Left kidney (tissue), 8 donors: ENCODE measurements at places on chromosomes 4 and X. TPM values are rescaled to one million over a fixed set of nuclear protein-coding genes. Genes with fewer than 3 reads are reported as not detected.

Gene HMGN5
- 52.8 TPM for polyA plus RNA-seq

Gene BMPR1B
- 22.7 TPM for polyA plus RNA-seq

Gene NHSL2
- 11.6 TPM for polyA plus RNA-seq

Gene SSX4B
- polyA plus RNA-seq = not detected

DNA sequence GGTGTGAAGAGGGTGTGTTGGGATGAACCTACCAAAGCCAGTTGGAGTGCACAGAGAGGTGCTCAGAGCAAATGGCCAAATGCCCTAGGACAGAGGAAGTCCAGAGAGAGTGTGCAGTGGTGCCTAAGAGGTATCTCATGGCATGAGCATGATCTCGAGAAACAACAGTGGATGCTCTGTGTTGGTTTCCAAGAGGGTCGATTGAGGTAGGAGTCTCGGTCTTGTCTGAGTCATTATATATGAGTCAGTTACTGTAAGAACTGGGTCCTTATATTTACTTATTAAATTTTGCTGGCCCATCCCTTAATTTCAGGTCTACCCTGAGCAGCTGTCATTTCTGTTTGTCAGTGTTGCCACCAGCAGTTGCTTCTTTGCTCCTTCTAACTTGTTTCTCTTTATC is 86.6 kb upstream of the TMEM150C start:
- no peak for DNase-seq

GRCh38 chr4:17681281-17682221 is 67.1 kb downstream of the MED28 start:
- no peak for DNase-seq

DNA sequence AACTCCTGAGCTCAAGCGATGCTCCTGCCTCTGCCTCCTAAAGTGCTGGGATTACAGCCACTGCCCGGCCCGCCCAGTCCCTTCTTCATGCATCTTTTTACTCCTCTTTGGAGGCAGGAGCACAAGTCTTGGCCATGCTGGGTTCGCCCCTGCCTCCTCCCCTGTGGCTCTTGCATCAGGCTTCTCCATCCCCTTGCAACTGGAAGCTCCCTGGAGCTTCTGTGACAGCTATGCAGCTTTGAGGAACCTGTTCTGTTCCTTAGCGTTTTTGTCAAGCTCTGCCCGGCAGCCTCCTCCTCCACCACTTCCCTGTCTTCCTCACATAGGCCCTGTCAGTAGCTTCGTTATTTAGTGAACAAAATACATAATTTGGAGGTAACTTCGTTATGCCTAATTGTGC is 73.9 kb downstream of the PSAPL1 start:
- no peak for DNase-seq

- no peak for DNase-seq
These were observed 28.5 kb downstream of the SRPX start for GRCh38 chrX:38192007-38192810.

DNA sequence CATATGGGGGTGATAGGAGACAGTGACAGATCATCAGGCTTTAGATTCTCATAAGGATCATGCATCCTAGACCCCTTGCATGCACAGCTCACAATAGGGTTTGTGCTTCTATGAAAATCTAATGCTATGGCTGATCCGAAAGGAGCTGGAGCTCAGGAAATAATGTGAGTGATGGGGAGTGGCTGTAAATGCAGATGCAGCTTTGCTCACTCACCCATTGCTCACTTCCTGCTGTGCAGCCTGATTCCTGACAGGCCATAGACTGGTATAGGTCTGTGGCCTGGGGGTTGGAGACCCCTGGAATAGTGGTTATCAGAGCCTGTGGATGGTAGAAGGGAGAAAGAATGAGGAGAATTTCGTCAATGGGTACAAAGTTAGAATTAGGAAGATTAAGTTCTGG is 2751.1 kb downstream of the ARAP2 start:
- no peak for DNase-seq

DNA sequence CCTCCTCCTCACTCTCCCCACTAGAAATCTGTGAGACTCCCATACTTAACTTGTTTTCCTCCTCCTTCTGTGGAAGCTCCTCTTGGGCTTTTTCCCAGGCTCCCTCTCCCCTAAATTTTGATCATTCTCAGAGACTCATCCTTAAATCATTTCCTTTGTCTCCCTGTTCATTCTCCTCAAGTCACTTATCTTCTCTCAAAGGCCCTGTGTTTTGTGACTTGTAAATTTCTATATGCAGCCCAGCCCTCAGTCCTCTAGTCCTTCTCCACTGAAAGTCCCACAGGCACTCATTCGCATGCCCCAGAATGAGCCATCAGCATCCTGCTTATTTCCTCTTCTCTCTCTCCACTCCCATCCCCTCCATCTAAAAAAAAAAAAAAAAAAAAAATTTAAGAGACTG is 171.8 kb downstream of the SOWAHB start:
- DNase-seq = no peak
